ENCODE measurements at places on chromosomes 3 and 15.

DNA sequence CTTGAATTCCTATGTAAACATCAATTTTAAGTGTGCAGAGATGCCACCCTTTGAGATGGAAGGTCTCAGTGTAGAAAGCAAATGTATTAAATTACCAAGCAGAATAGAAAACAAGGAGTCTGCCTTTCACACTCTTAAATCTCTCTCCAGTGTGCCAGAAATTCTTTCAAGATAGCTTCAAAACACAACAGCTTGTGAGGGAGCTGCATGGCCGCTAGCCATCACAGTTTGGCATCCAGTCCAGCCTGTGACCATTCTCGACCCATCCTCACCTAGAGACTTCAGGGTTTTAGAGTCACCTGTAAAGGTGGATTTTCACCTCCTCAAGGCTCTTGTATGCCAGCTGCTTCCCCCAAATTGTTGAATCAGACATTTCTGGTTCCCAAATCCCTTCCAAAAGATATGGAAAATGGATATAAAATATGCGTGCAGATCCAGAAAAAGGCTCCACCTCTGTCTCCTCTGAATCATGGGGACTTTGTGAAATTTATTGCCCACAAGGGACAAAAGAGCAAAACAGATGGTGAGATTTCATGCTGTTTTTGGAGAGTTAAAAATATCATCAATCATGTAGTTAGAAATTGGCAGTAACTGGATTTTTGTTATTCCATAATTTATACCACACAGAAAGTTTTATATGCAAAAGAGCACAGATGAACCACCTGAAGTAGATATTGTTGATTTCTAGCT lies 114.2 kb upstream of the THRB start:
- no peak for DNase-seq

DNA sequence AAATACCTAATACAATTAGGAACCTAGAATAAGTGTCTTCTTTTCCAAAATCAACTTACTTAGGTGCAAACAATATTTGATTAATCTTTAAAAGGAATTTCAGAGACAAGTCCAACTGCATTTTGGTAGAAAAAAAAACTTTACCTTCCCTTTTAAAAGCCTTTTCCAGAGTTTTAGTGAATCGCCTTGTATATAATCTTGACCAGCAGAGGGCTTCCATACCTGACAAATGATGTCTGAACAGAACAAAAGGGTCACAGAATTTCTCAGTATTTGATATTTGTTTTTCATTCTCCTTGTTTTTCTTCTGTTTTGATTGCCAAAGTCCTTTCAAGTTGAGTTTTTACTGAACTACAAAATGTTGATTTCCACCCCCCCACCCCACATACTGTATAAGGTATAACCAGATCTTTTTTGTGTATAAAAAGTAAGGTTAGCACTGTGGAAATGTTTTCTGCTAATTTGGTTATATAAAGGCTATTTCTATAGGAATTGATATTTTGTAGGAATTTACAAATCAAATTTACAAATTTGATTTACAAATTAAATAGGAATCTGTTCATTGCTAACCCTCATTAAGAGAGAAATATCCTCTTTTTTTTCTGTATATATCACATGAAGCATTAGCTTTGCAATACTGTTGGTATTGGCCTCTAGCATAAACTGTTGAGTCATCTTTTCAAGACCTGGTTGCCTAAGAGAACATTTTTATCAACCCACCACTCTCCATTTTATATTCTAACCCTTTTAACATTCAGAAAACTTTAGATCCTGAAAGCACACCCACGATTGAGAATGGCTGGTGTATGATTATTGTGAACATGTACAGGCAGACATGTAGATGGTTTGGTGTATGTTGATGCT lies 464.1 kb upstream of the RARB start:
- DNase-seq, result peak; percentile 83

DNA sequence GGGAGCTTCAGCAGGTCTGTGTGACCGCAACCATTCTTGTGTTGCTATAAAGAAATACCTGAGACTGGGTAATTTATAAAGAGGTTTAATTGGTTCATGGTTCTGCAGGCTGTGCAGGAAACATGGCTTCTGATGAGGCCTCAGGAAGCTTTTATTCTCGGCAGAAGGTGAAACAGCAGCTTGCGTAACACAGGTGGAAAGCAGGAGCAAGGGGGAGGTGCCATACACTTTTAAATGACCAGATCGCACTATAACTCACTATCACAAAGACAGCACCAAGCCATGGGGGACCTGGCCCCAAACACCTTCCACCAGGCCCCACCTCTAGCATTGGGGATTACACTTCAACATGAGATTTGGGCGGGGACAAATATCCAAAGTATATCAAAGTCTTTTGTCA lies 8.3 kb upstream of the CIB2 start:
- no peak for DNase-seq

DNA sequence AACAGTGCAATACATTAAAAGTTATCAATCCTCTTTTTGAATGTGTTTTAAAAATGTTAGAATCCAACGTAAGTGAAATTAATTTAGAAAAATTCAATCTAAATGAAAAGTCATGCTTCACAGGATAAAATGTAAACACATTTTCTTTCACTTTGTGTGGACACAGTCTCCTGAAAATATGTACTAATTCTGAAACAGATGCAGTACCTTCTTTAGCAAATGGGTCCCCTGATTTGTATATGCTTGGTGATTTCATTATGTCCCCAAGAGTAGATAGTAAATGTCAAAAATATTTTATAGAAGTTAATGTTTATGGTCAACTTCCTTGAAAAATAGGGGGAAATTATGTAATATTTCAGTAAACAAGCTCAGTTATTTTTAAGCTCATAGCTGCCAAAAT lies 28.9 kb downstream of the FOXP1 start:
- no peak for DNase-seq

GRCh38 chr3:16675805-16676204 lies 70.6 kb upstream of the DAZL start:
- DNase-seq, result no peak

GRCh38 chr3:18761530-18761929 lies 336.4 kb upstream of the SATB1 start:
- DNase-seq, result no peak

DNA sequence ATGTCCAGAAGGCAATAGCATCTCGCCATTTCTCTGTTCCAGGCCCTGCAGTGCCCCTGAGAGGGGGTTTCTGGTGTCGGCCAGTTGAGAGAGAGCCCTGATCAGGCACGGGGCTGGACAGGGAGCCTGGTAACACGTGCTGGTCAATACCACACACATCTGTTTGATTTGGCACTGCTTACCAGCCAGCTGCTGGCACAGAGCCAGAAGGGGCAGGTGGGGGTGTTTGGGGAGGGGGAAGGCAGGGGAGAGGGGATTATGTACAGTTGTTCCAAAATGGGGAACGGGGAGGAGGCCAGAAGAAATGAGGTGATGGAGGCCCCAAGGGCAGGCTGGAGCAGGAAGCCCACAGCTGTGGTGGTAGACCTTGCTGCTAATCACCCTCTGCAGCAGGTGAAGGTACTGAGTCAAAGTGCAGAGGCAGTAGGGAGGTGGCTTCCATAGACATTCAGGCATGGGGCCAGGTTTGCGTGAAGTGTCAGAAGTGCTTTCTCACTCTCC lies 153.5 kb upstream of the LPP start:
- DNase-seq, result no peak

GRCh38 chr15:70420086-70420947 lies 322.6 kb upstream of the TLE3 start:
- no peak for DNase-seq

GRCh38 chr3:49805367-49805782 lies 2.3 kb downstream of the INKA1 start:
- DNase-seq, result peak; percentile 95

Measured in adipocyte (in vitro differentiated cells).